ENCODE measurements at places on chromosomes 5 and 9.

DNA sequence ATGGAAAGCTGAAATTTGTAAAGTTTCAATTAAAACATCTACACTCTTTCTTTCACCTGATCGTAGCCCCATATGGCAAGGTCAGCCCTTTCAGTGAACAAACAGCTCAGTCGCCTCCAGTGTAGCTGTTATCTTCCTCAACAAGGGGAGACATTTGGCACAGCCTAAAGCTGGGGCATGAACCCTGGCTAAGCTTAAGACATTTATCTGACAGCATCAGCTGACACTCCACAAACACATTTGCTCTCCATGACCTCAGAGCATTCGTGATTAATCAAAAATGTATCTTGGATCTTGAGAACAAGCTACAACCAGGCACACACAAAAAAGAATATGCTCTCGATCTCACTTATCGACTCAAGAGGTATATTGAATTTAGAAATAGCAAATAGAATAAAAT is 67.3 kb downstream of the POU5F2 start:
- no peak for DNase-seq

- DNase-seq: no peak
Observed at GRCh38 chr5:133825631-133826289, 142.7 kb downstream of the C5orf15 start.

DNA sequence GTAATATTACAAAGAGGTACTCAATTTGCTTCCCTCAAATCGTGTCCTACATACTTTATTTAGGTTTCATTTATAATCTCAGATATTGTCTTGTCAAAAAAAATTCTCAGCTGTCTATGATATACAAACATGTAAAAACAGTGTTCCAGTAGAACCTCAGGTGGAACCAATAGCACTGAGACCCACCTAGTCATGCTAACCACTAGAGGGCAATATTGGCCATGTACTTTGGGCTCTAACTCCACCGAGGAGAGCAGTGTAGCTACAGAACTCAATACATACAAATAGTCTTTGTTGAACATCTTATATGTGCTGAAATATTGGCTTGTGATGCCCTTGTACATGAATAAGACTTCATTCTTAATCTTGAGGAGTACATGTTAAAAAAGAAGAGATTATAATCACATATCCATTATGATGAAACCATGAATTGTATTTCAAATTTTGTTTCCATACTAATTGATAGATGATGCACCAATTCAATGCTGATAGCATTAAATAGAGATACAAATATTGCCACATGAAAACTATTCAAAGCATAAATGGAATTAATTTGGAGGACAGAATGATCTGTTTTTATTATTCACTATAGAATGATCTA is 71.2 kb upstream of the CNTLN start:
- peak; percentile 2 for DNase-seq

- no peak for DNase-seq
Observed at GRCh38 chr5:153039501-153039900, 451.0 kb upstream of the GRIA1 start.

DNA sequence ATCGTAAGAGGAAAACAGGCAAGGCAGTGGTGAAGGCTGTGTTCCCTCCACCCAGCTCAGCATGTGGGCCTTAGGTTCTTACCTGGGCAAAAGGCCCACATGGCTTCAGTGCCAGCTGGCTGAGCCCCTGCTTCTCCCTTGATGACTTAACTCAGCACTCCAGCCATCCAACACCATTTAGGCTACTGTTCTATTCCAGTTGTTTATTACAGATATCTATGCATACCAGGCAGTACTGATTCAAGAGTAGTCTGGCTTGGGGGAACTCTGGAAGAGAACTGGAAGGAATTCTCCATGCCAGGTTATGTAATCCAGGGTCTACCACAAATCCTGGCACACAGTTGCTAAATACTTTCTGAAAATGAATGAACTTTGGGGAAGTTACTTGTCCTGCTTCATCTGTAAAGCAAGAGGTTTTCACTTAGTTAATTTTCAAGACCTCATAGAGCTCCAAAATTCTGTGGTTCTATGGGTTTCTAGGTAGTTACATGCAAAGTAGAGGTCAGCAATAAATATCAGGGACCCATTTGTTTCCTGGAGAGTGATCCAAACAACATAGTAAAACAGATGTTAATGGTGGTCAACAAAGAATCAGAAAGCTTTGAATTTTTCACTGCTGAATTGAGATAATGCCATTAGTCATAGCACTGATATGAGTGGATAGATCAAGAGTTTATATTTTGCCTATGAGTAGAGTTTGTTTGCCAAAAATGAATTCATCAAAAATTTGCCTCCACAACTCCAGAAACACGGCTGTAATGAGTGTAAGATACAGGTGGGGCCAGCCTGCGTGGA is 88.2 kb upstream of the OSMR start:
- DNase-seq: no peak

- no peak for DNase-seq
Observed at GRCh38 chr9:88892724-88893123, 98.5 kb upstream of the S1PR3 start.

DNA sequence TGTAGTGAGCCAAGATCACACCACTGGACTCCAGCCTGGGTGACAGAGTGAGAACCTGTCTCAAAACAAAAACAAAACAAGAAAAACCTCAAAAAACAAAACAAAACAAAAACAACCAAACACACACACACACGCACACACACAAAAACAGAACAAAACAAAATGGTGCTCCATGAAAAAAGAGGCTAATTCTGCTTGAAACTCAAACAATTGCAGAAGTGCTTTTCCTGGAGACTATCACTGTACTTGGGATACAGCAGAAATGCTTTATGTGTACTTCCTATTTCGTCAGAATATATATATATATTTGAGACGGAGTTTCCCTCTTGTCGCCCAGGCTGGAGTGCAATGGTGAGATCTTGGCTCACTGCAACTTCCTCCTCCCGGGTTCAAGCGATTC is 49.9 kb upstream of the HSPA9 start:
- DNase-seq: no peak

DNA sequence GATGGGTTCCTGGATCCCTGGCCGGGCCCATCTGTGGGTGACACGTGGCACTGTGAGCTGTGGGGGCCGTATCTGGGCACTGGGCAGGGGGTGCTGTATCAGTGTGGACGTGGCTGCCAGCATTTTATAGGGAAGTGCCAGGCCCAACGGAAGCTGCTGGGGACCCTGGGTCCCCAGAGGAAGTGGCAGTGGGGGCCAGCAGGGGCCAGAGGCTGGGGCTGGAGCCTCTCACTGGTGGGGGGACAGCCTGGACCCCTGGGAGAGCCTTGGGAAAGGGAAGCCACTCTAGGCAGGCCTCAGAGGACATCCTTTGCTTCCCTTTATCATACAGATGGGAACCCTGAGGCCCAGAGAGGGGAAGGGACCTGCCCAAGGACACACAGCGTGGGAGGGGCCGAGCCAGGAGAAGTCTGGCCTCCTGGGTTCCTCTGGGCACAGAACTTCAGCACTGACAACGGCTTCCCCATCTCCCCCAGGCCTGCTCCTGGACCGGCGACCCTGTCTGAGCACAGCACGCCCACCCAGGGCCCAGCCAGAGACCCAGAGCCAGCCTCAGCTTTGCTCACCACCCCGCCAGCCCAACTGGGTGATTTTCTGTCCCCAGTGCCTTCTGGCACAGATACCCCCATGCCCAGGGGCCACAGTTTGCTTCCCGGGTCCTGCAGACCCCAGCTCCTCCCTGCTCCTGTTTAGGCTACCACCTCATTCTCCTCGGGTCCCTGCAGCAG is 15.5 kb upstream of the LAMC3 start:
- no peak for DNase-seq

GRCh38 chr9:112212926-112213325 is 37.8 kb upstream of the SUSD1 start:
- DNase-seq: no peak

GRCh38 chr5:132759114-132760048 is 12.2 kb downstream of the CCNI2 start:
- DNase-seq: no peak

- no peak for DNase-seq
Observed at GRCh38 chr9:13735181-13735580, 455.7 kb upstream of the MPDZ start.

DNA sequence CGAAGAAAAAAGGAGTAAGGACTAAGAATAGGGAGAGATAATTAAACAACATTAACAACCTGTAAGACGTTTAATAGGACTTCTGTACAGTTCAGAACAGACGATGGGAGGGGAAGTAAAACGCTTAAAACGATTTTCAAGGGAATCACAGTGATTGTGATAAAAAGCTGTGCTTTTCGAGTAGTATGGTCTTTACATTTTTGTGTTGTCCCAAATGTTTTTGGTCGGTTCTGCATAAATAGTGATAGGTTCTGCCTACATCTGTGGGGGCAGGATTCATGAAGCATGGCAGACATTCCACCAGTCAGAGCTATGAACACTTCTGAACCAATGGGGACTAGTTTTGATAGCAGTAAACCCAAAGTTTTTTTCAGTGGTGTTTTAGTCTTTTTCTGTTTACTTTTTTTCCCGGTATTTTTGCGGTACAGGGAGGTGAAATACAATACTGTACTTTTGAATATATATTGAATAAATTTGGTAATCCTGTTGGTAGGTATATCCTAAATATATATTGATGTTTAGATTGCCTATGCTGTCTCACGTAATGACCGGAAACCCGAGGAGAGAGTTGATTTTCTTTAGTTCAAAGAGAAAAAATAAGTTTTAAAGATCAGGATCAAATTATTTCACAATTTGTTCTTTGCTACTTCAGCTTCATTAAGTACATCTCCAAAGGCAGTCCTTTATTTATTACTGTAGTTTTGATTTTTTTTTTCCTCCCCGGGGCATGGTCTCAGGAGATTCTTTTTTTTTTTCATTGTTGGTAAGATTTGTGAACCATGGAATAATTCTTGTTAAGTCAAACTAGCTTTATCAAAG is 1.3 kb downstream of the ERBIN start:
- no peak for DNase-seq

GRCh38 chr5:109655841-109656240 is 33.9 kb upstream of the MAN2A1 start:
- DNase-seq: no peak

DNA sequence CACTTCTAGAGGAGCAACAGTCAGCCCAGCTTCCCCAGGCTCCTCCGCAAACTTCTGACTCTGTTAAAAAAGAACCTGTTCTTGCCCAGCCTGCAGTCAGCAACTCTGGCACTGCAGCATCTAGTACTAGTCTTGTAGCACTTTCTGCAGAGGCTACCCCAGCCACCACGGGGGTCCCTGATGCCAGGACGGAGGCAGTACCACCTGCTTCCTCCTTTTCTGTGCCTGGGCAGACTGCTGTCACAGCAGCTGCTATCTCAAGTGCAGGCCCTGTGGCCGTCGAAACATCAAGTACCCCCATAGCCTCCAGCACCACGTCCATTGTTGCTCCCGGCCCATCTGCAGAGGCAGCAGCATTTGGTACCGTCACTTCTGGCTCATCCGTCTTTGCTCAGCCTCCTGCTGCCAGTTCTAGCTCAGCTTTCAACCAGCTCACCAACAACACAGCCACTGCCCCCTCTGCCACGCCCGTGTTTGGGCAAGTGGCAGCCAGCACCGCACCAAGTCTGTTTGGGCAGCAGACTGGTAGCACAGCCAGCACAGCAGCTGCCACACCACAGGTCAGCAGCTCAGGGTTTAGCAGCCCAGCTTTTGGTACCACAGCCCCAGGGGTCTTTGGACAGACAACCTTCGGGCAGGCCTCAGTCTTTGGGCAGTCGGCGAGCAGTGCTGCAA is 72.8 kb downstream of the NUP214 start:
- DNase-seq: no peak

DNA sequence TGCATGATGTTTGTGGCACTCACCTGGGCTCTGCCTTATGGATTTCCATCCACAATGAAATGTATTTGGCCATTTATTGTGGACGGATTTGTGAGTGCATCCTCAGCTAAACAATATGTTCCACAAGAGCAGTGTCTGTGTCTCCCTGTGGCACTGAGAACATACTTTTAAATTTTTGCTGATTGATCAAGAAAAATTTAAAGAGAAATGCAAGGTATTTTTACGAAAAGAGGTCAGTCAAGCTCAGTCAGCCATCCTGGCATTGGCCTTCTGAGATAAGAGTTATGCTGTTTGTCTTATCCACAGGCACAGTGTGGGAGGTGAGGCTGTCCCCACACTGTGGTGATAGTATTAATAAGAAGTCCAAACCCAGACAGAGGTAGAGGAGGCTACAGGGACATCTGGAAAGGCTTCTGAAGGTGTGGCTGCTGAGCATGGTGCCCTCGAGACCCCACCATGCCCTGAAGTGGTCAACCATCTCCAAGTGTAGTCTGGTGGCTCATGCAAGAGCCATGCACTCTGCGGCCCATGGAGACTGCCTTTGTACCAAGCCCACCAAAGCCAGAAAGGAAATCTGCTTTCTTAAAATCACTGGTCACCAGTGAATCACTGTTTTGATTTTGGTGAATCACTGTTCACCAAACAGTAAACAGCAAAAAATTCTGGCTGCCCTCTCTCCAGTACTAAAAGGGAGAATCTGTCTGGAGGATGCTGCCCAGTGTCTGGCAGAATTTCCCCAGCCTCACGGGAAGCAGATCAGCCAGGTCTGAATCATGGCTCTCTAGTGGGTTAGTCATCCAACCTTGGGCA is 28.8 kb downstream of the SPOCK1 start:
- DNase-seq: no peak

DNA sequence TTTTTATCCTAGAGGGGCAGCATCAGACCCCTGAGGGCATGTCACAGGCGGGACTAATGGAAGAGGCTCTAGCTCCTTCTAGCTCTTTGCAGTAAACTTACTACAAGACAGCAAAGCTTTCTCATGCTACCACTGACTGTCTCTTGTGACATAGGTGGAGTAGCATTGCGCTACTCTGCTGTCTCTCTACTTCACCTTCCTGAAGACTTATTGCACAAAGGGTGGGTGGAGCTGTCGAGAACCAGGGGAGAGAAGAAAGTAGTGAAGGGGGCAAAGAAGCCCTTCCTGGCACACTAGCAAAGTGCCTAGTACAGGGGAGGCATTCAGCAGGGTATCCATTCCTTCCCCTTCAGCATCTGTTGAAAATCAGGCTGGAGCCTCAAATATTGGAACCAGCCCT is 36.1 kb upstream of the NEK6 start:
- no peak for DNase-seq

DNA sequence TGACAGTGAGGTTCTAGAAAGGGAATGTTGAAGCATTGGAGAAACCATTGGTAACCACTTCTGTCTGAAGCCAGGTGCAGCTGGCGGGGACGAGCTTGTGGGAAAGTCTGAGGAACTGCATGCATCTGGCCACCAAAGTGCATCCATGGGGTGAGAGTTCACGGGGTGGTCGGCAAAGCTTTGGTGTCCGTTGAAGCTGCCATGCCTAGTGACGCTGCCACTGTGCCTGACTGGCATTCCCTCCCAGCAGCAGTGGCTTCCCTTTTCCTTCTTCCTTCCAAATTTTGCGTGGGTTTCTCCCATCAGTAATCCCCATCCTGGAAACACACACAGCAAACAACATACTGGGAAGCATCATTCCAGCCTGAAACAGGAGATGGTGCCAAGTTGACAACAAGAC is 145.7 kb upstream of the ALDH1B1 start:
- DNase-seq: no peak

GRCh38 chr5:118968925-118969375 is 19.4 kb downstream of the DTWD2 start:
- DNase-seq: no peak
